Tracheal epithelial cell (primary cell): ENCODE measurements at places on chromosomes 13 and 19. TPM values are rescaled to one million over a fixed set of nuclear protein-coding genes. Genes with fewer than 3 reads are reported as not detected.

AMH gene
- total RNA-seq, result not detected in 2 replicates

FCER2 gene
- total RNA-seq, result not detected in 2 replicates

KLK13 gene
- not detected in 2 replicates for total RNA-seq

CD22 gene
- total RNA-seq, result not detected in 2 replicates

CADM4 gene
- total RNA-seq, result 9.6 and 13.3 TPM in 2 replicates

TMEM59L gene
- total RNA-seq, result 0.85 TPM in 1 of 2 replicates, not detected in the other

CEACAM3 gene
- not detected in 2 replicates for total RNA-seq

IQCN gene
- total RNA-seq, result under 0.01 TPM in 1 of 2 replicates, not detected in the other

MBD3L3 gene
- not detected in 2 replicates for total RNA-seq

PPP1R15A gene
- 59.9 and 106 TPM in 2 replicates for total RNA-seq

OVOL3 gene
- not detected in 2 replicates for total RNA-seq

POLRMT gene
- 34.5 and 37.7 TPM in 2 replicates for total RNA-seq

SHC2 gene
- total RNA-seq, result 0.85 and 2.4 TPM in 2 replicates

ZNF729 gene
- total RNA-seq, result not detected in 2 replicates

GPC5 gene
- total RNA-seq, result 1.4 and 2.1 TPM in 2 replicates

LILRA1 gene
- not detected in 2 replicates for total RNA-seq

PRSS57 gene
- total RNA-seq, result not detected in 2 replicates

NDUFA13 gene
- 103 and 142 TPM in 2 replicates for total RNA-seq

TCF3 gene
- 114 and 129 TPM in 2 replicates for total RNA-seq

ATXN8OS gene
- not detected in 2 replicates for total RNA-seq

SUGP1 gene
- total RNA-seq, result 10.2 and 15.9 TPM in 2 replicates

ZNF560 gene
- 0.43 and 0.72 TPM in 2 replicates for total RNA-seq

PGLYRP1 gene
- total RNA-seq, result not detected in 2 replicates

UFM1 gene
- 81.7 and 95.9 TPM in 2 replicates for total RNA-seq

NUDT15 gene
- total RNA-seq, result 19.0 and 26.0 TPM in 2 replicates

TDRD3 gene
- 13.3 and 14.9 TPM in 2 replicates for total RNA-seq

RASIP1 gene
- 2.9 and 3.2 TPM in 2 replicates for total RNA-seq

CERS4 gene
- total RNA-seq, result 5.8 and 9.4 TPM in 2 replicates

ITGBL1 gene
- total RNA-seq, result 0.24 TPM in 1 of 2 replicates, not detected in the other

LIM2 gene
- not detected in 2 replicates for total RNA-seq

CYP4F8 gene
- not detected in 2 replicates for total RNA-seq
